GM03348 (cell line): ENCODE measurements at places on chromosomes 2 and 18.
A peak's percentile ranks its signal among the peaks of the same experiment; 100 is the strongest.

DNA sequence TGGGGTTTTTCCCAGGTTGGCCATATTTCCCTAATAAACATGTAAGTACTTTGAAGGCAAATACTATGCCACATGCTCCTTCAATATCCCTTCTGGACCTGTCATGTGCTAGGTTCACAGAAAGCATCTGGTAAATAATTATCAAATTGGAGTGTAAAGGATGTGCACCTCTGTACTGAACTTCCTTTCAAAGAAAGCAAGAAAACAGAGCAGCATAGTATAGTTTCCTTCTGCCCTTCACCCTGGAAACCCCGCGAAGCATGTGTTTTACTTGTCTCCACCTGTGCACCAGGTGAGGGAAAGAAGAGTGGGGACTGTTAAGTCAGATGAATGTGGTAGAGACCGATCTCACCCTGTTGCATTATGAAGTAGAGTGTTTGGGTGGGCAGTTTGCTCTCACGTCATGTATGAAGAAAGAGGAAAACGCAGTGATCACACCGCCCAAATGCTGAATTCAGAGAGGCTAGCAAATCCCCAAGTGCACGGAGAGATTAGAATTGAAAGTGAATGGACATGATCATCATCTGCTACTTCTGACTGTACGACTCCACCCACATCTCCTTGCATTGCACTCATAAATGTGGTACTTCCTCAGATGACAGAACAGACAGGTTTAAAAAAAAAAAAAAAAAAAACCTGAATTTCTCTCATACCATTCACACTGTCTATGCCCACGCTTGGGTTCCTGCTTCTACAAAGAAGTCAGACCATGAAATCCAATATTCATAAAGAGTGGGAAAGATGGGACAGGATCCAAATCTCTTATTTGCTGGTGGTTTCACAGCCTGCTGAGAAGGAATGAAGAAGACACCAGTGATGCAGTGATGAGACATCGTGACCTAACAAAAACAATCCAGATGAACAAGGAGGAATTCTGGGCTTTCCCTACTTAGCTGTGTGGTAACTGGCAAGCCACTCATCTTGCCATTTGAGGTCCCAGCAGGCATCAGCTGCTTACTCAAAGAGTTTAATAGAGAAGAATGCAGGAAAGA is 448.6 kb downstream of the BCL11A start:
- peak; percentile 5 for DNase-seq

DNA sequence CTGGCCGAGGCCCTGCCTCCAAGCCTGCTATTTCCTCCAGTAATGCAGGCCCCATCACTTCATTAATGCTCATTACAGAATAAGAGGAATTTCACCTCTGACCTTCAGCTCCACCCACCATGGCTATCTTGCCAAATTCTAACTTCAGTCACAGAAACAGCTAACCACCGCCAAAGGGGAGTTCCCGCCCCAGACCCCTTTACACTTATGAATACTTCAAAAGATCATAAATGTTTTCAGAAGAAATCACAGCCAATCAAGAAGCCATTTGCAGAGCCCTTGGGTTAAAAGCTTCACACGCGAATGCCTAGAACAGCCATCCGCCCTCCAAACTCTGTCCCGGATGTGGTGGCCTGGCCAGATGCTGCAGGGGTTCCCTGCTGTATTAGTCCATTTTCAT is 73.8 kb upstream of the TWIST2 start:
- DNase-seq, result no peak

- DNase-seq, result no peak
Observed at GRCh38 chr2:39264733-39265132, 21.0 kb upstream of the CDKL4 start.

DNA sequence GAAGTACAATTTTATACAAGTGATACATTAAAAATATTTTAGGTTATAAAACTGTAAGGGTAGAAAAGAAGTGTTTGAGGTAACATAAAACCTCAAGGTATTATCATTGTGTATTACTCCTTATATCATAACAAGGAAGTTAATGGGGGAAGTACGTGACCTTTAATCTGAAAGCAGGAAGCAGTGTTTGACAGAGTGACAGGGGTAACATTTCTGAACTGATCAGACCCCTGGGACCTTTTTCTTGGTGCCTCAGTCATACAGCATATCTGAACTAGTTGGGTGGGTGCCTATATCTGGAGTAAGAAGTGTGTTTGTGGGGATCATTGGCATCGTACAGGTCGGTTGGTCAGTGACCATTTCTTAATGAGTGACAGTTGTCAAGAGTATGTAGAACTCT is 43.0 kb downstream of the MALT1 start:
- no peak for DNase-seq

DNA sequence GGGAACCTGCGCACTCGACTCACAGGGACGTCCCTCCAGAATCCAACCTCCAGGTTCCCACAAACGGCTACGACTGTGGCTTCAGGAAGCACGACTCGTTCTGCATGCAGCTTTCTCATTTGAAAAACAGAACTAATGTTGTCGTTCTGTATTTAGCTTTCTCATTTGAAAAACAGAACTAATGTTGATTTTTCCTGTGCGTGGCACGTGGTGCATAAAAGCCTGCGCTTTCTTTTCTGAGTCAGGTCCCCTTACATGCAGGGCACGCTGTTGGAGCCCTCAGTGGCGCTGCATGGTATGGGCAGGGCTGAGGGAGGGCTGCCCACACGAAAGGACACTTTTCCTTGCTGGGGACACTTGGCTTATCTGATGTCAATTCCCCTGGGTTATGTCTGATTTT is 124.3 kb downstream of the TMEM18 start:
- no peak for DNase-seq

- DNase-seq, result peak; percentile 83
Observed at GRCh38 chr2:69724540-69725159, 17.3 kb upstream of the ANXA4 start.

DNA sequence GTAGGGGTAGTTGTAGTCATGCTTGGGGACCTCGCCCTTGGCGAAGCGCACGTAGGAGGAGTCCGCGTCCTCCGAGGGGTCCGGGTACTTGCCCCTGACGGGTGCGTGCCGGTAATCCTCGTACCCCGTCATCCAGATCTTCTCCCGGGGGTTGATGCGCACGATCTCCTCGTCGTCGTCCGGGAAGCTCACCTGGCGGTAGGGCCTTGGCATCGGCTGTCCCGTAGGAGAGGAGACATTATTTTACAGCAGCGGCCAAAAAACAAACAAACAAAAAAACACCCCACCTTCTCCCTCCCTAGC is 86.3 kb downstream of the ACTR2 start:
- DNase-seq, result no peak

- no peak for DNase-seq
Observed at GRCh38 chr2:51881673-51882072, 849.7 kb upstream of the NRXN1 start.

GRCh38 chr2:115190459-115190858 is 748.0 kb downstream of the DPP10 start:
- DNase-seq, result no peak

DNA sequence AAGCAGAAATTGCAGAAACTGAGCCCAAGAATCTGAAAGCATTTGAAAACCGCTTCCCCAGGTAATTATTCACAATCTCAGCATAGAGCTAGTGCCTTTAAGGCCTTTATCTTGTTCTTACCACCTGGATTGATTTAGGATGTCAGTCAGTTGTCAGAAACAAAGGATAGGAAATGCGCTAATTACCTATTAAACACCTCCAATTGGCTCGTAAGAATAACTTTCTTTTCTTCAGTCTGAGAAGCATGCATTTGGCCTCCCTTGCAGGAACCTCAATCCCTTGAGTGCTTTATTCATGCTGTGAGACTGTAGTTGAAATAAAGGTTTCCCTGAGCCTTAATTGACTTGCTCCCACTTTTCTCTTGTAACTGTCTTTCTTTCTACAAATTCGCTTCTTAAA is 400.3 kb upstream of the LRATD1 start:
- no peak for DNase-seq

DNA sequence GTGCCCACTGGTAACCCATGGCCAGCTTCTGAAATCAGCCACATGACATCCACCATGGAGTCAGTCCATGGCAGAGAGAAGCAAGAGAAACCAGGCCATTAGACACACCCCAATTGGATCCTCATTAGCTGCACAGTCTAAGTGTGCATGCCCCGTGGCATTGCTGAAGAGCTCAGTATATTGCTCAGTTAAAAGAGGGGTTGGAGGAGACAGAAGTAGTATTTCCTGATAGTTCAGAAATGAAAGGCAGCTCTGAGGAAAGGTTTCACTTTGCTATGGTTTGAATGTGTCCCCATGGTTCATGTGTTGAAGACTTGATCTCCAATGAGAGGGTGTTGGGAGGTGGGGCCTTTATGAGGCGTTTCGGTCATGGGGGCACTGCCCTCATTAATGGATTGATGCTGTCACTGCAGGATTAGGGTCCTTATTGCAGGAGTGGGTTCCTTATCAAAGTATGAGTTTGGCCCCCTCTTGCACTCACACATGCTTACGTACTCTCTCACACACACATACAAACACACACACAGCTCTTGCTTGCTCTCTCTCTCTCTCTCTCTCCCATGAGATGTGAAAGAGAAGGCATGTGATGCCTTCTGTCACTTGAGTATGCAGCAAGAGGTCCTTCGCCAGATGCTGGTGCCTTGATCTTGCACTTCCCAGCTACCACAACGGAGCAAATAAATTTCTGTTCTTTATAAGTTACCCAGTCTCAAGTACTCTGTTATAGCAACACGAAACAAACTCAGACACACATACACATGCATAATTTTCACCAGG is 58.0 kb downstream of the TMEM163 start:
- DNase-seq, result no peak

GRCh38 chr2:240247241-240247867 is 106.9 kb upstream of the OTOS start:
- peak; percentile 33 for DNase-seq

DNA sequence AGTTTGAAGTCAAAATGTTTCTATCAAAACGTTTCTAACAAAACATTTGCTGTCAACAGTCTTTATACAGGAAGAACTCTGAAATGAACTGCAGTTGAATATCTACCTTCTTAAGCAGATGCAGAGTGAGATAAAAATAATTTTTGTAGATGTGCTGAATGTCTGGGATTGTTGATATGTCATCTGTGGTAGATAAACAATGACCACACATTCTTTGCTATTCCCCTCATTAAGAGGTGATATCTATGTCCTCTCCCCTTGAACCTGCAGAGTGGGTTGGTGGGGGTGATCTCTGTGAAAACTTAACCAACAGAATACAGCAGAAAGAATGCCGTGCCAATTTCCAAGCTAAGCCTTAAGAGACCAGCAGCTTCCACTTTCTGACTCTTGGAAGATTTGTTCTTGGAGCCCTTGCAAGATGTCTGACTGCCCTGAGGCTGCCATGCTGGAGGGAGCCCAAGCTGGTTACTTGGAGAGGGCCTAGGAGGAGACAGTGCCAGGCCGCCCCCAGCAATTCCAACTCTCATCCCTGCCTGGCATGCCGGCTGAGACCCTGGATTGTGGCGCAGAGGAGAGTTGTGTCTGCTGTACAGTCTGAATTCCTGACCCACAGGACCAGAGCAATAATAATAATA is 80.8 kb downstream of the COLEC12 start:
- DNase-seq, result no peak

DNA sequence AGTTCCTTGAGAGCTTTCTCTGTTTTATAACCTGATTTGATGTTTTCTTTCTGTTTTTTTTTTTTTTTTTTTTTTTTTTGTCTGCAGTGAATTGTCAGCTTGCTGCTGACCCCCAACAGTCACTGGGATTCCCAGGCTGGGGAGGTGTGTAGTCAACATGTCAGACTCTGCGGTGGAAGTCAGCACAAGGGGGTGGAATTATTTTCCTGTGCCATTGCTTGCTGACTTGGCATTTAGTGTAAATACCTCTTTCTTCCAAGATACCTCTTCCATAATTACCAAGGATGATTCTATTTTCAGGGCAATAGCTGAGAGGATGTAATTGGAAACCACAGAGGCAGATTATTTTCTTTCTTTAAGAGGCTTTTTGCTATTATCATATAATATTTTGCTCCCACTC is 266.3 kb downstream of the CCDC85A start:
- no peak for DNase-seq

DNA sequence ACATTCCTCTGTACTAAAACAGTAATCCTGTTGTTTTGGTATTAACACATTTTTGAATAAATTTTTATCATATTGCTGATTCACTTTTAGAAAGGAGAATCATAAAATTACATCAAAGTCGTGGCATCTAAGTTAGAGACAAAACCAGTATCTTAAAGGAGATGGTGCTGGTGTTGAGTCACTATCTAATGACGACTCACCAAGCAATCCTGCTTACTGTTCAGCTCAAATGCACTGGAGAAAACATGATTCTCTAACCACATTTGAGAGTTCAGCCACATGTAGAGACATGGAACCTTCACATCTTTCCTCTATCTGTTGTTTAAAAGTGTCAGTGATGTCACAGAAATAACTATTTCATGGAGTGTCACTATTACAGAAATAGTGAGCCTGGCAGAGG is 473.8 kb downstream of the TGIF1 start:
- peak; percentile 66 for DNase-seq

DNA sequence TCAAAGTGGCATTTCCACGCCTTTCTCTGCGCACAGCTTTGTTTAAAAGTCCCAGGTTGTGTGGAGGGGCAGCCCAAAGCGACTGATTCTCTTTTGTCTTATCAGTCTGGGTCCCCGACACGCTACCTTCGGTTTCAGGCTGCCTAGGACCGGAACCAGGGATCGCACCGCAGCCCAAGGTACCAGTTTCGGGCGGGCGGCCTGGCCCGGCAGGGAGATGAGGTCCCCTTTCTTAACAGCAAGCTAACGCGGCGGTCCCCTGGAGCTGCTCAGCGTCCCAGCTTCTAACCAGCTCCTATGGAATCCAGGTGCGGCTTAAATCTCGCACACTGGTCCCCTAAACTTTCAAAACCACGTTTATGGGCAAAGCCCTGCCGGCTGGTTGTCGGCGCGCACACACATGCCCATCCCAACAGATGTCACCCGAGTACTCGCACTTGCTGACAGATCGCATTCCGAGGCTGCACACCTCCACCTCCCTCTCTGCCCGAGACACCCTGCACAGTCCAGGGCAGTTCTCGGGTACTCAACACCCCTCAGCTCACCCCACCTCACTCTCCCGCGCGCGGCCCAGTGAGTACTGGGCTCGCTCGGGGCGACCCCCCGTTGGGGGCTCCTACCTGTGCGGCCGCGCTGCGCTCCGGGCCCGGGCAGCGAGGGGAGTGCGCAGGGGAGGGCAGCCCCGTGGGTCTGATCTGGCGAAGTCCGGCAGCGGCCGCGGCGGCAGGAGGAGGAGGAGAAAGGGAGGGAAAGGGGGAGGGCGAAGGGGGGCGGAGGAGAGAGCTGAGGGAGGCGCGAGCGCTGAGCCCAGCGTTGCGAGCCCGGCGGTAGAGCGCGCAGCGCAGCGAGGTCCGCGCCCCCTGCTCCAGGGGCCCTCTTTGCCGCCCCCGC is at the start of gene EFEMP1:
Gene EFEMP1, minus strand, starts transcription at position 692 of the 891 bp plus-strand sequence. CDS start 1,342 bp downstream, outside the sequence.
- peak; percentile 90 for DNase-seq

DNA sequence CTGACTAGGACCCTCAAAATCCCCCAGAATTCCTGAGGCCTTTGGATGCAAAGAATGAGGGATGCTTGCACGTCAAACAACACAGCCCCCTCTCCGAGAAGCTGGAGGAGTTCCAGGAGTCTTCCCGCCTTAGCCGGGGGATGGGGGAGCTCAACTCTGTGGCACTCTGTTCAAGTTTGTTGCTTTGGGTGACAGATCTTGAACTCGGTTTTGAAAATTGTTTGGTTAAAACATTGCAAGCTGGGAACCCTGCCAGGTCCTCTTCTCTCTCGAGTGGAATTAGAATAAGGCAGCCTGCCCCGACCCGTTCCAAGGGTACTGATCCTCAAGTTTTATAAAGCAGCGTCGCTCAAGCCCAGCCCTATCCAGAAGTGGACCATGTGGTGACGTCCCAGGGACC is 244.1 kb downstream of the LOXHD1 start:
- DNase-seq, result no peak
